Activated CD4-positive, alpha-beta memory T cell treated with anti-CD3 and anti-CD28 coated beads, Interleukin-2, amount 10 ng/mL, durations not matched to agents 7 days and 5 days (primary cell): ENCODE measurements at places on chromosomes 11 and 22. TPM values are rescaled to one million over a fixed set of nuclear protein-coding genes. Genes with fewer than 3 reads are reported as not detected.

- no peak for DNase-seq
Observed at GRCh38 chr11:95153857-95154246, 64.2 kb downstream of the ENDOD1 start.

DNA sequence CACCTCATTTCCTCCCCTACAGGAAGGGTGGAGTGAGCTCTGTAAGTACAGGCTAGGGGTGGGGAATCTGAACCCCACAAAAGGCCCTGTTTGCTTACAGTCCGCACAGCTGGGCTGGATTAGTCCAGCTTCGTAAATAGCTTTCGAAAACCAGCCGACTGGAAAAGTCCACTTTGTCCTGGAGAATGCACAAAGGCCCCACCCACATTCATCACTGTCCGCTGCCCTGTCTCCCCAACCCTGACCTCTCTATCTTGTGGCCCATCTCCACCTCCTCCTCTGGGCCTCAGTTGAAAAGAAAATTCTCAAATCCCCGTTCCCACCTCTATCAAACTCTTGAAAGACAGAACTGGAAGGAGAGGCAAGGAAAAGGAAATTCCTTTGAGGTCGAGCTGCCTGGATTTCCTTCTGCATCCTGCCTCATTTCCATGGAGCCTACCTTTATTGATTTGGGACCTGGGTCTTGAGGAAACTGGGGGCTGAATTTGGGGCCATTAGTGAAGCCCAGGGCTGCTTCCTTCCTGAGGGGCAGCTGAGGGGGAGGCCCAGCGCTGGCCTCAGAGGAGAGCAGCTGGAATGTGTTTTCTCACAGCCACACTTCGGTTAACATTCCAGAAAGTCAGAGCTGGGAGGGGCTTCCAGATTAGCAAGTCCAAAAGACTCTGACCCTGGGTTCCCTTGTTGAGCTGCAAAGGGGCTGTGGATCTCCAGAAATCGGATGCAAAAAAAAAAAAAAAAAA lies 147.6 kb downstream of the FBXO7 start:
- DNase-seq, result no peak

DNA sequence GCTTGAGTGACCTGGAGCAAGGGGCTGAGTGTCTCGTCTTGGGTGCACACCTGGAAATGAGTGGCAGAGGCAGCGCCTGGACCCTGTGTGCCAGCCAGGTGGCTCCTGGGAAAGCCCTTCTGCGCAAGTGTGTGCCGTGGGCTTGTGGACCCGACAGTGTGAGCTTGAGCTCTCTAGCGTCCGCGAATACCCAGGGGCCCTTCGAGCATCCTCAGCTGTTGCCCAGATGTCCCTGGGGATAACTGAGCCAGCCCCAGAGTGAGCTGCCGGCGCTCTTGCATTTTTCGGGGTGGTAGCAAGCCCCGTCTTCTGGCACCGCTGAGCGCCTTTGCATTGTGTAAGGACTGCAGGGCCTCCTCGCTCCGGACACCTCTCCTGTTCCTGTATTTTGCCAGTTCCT lies 399.2 kb downstream of the TBC1D22A start:
- DNase-seq, result no peak

- DNase-seq, result no peak
Observed at GRCh38 chr11:106482917-106483785, 405.7 kb downstream of the AASDHPPT start.

DNA sequence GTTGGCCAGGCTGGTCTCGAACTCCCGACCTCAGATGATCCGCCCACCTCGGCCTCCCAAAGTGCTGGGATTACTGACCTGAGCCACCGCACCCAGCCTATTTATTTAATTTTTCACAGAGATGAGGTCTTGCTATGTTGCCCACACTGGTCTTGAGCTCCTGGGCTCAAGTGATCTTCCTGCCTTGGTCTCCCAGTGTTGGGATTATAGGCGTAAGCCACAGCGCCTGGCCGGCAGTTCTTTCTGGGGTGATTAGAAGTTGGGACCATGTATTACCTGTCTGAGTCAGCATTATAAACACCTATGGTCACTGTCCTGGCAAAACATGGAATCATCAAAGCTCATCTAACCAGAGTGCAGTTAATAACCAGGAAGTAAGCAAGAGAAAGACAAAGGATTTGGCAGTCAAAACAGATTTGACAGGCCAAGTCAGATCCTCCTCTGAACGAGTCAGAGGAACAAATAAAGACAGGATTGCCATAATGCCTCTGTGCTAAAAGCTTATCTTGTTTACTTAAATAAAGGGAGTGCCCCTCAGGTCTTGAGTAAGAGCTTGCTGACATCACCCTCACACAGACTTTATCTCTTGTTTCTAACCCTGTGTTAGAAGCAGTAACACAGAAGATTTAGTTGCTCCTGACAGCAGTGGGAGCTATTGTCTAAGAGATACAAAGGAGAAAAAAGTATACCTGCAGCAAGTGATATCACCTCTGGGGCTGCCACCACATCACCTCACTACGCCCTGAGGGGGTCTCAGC lies 3.7 kb downstream of the SERPIND1 start:
- no peak for DNase-seq

DNA sequence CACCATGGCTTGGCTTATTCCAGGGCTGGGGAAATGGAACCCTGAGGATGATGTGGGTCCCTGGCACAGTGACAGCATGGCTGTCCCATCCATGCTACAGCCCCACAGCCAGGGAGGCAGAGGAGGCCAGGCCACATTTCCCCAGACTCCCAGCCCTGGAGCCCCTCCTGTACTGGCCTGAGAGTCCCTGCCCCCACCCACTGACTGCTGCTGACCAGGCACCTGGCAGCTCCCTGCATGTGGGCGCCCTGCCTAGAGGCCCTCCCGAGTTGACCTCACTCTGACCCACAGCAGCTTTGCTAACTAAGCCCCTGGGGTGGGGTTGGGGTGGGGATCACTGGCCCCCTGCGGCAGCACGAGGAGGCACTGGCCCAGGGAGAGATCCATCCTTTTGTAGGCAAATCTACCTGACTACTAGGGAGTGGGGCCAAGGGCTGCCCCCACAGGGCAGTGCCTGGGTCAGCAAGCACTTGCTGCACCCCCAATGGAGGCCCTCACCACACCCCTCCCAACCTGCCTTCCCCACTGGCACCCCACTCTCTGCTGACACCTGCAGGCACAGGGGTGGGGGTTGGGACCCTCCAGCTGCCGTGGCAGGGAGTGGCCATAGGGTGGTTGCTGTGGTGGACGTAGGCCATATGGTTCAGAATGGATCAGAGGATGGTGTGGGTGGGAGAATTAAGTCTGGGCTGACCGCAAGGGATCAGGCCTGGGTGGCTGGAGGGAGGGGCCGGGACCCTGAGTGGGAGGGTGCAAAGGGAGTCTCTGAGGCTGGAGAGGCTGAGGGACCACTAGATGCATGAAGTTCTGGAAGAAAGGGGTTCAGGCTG lies 17.4 kb downstream of the ARVCF start:
- DNase-seq, result no peak

GRCh38 chr22:24576778-24577177 lies 16.1 kb downstream of the LRRC75B start:
- no peak for DNase-seq

- DNase-seq, result no peak
Observed at GRCh38 chr22:36733271-36733670, 29.7 kb upstream of the CACNG2 start.

DNA sequence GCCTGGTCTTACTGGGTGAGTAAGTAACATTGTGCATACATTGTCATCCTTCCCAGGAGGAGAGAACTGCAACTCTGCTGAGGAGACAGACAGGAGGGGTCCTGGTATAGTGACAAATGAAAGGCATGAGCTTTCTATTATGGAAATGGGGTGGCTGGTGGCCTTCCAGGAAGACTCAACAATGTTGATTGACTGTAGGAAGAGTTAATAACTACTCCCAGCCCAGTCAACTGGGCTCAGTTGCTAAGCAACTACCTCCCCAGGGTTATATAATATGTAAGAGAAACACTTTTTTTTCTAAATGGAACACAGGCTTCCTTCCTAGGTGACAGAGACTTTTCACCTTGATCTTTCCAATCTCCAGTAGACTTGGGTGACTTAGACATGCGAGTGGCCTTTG lies 28.2 kb downstream of the SEZ6L start:
- DNase-seq, result no peak

DNA sequence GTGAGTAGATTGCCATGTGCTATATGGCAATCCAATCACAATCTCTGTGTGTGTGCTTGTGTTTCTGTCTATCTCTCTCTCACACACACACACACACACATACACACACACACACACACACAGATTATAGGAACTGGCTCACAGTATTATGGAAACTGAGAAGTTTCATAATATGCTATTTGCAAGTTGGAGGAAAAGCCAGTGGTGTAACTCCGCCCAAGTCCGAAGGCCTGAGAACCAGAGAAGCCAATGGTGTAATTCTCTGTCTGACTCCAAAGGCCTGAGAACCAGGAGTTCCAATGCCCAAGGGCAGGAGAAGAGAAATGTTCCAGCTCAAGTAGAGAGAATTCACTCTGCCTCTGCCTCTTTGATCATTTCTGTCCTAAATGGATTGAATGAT lies 37.2 kb downstream of the GLYATL2 start:
- no peak for DNase-seq

- DNase-seq, result no peak
Observed at GRCh38 chr11:69928975-69929374, 109.8 kb upstream of the FGF3 start.

The OR52R1 gene
- total RNA-seq, result not detected

The SPI1 gene
- not detected for total RNA-seq

The SYT12 gene
- not detected for total RNA-seq

The SCGB1C1 gene
- not detected for total RNA-seq

The C11orf24 gene
- 27.4 TPM for total RNA-seq

The GCAT gene
- total RNA-seq, result 14.1 TPM

The APOA1 gene
- total RNA-seq, result not detected

The OR5B21 gene
- total RNA-seq, result 0.35 TPM

The BDNF gene
- not detected for total RNA-seq

The RAG2 gene
- not detected for total RNA-seq
